Stimulated activated effector memory CD8-positive, alpha-beta T cell treated with anti-CD3 and anti-CD28 coated beads, Interleukin-12 subunit alpha, Interleukin-12 subunit beta, amount 100 ng/mL, for 72 hours (primary cell): ENCODE measurements at places on chromosomes 7 and 10.

DNA sequence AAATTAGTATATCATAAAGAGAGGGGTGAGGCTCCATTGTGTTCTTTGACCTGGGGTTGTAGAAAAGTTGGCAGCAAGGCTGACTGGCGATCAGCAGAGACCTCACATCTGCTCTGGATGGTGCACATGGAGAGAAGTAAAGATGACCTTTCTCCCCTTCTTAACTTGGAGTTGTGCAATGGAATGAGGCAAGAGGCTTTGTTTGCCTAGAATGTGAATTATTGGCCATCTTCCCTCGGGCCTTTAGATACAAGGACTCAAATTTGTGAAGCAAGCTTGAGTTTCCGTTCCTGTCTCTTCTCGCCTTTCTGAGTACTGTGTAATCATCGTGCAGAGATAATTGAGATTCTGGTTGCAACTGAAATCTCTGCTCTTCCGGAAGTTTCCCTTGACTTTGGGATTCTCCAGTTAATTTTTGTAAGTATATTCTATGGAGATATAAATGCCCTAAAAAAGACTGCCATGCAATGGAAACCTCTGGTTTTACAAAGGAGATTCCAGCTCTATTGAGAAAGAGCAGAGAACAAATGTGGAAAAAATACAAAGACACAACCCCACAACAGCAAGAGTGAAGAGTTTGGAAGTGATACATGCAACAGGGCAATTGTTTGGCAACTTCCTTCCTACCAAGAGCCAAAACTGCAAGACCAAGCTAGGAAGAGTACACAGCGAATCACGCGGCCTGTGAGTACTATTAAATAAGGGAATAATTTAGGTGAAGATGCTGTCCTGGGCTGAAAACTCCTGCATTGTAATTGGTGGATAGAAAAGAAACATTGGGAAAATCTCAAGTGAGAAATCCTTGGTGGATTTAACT, 542.3 kb upstream of the NRP1 start:
- DNase-seq: no peak

DNA sequence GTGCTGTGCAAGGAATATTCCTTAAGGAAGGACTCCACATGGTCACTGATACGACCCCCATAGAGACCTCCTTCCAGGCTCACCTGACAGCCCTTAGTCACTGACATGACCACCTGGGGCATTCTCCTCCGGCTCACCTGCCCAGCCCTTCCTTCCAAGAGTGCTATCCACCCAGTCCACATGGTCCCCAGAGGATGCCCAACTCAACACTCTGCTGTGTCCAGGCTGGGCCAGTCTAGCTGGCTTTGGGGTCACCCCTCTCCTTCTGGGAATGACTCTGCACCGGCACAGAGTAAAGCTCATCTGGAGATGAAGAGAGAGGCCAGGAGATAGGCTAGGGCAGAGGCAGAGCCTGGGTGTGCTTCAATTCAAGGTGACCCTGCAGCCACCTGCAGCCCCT, 300.8 kb downstream of the TNS3 start:
- no peak for DNase-seq

DNA sequence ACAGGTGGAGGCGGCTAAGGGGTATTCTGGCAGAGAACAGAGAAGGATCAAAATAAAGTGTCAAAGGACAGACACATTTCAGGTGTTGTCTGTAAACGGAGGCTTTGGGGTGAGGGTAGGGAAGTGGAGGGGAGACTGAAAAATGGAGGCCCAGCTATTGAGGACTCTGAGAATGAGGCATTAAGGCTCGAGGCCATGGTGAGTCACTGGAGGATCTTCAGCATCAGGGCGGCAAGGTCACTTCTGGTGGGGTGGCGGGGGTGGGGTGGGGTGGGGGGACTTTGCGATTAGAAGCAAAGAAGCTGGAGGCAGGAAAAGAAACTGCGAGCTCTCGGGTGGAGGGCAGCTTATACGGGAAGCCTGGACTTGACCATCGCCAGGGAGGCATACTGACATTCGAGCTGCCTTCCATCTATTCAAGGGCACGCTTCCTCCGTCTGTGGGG, 58.4 kb upstream of the PCGF5 start:
- no peak for DNase-seq

DNA sequence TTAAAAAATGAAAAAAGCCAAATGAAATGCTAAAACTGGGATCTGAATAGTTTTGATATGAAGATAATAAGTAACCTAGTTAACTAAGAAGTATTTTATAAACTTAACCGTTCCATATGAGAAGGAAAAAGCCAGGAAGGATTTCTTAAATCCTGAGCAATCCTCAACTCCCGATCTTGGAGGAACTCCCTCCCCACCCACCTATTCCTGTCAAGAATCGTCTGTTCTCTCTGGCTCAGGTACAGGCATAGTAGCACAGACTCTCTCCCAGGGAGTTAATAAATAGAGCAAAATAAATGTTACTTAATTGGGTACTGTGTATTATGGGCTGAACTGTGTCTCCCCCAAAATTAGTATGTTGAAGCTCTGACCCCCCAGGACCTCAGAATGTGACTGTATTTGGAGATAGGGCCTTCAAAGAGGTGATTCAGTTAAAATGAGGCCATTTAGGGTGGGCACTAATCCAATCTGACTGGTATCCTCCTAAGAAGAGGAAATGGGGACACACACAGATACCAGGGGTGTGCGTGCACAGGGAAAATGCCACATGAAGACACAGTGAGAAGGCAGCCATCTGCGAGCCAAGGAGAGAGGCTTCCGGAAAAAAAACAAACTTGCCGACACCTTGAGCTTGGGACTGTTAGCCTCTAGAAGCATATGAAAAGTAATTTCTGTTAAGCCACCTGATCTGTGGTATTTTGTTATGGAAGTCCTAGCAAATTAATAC, 28.7 kb downstream of the PUS7 start:
- DNase-seq: no peak

DNA sequence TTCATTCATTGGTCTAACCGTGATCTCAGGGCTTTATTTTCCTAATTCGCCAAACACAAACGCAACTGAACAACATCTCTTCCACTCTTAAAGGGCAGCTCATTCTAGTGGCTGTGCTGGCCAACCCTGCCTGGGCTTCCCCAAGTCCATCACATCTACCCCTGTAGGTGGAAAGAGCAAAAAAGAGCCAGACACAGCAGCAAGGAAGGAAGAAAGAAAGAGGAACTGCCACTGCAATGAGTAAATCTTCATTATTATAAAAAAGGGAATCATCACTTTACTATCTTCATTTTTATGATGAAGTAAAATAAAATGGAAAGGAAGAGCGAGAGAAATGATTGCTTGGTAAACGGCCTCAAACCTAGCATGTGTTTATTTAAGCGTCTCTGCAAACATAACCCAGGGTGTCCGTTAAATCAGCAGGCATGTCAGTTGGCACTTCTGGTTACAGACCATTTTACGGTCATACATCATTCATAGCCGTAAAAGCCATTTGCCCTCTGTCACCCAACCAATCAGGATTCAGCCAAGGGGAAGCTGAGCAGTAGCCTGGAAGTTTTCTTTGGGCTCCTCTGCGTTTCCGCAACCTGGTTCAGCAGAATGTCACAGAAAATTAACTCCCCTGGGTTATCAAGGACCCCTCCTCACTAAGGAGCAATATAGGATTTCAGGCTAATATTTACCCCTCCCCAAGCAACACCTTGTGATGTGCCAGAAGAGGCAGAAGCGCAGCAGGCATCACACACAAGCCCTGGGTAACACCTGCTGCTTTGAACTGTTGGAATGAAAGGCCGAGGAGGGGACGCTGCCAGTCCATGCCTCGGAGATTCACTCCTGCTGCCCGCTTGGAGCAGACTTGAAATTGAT, 234.0 kb downstream of the SNX10 start:
- no peak for DNase-seq

- no peak for DNase-seq
These were observed 366.3 kb downstream of the DNAJB6 start for GRCh38 chr7:157703131-157703530.
